CD4-positive, alpha-beta T cell treated with Interleukin-4 for 4 hours (primary cell): ENCODE measurements at places on chromosomes 16 and 17.

DNA sequence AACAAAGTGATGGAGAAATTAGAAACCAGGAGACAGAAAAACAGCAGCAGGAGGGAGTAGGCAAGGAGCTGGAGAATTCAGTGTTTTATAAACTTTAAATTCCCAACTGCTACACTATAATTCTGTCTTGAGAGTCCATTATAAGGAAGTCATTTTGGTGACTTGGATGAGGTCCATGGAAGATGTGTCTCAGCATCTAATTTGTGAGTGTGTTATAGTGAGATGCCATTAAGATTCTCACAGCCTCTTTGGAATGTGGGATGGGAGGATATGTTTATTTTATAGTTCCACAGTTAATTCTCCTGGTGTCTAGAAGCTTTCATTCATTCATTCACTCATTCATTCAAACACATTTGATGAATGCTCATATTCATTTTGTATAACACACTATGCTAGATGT lies 206.0 kb upstream of the MYOCD start:
- no peak for DNase-seq

GRCh38 chr17:64145375-64145750 lies 15.4 kb upstream of the ERN1 start:
- no peak for DNase-seq

- no peak for DNase-seq
Observed at GRCh38 chr16:67930678-67931211, 917 bp downstream of the CTRL start.

- DNase-seq, result no peak
Observed at GRCh38 chr17:74024871-74025531, 178.5 kb upstream of the RPL38 start.
